ENCODE measurements at places on chromosomes 7 and 10.

DNA sequence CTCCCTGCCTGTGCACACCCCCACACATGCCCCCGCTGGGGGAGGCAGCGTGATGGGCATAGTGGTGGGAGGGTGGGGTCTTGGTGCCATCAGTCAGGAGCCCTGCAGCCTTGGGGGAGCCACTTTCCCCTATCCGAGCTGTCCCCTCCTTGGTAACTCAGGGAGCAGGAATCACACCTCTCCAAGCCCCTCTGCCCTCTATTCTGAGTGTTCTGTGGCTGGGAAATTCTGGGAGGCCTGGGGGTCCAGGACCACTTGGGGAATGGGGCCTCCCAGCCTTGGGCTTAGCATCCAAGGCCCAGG, 11.3 kb downstream of the DPYSL4 start:
- DNase-seq: no peak

GRCh38 chr7:104650991-104651640, 322.7 kb downstream of the LHFPL3 start:
- DNase-seq: no peak

GRCh38 chr7:33750177-33750576, 155.2 kb upstream of the BMPER start:
- no peak for DNase-seq

DNA sequence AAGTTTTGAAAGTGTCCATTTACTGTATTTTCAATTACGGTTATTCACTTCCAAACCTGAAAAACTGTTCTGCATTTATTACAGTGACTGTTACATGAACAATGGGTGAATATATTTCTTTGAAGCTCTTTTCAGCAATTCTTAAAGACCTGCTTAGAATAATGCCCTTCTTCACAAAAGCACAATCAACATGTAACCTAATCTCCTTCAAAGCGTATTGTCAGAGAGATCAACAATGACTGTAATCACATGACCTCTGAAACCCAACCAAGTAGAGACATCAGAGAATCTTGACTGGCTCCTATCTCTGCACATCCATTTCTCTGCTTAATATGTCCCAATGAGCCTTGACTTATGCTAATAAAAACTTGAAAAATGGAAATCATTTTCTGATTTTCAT, 126.7 kb downstream of the NRCAM start:
- DNase-seq: no peak

- DNase-seq: no peak
These were observed 8.7 kb downstream of the ELFN1 start for GRCh38 chr7:1678571-1679325.

DNA sequence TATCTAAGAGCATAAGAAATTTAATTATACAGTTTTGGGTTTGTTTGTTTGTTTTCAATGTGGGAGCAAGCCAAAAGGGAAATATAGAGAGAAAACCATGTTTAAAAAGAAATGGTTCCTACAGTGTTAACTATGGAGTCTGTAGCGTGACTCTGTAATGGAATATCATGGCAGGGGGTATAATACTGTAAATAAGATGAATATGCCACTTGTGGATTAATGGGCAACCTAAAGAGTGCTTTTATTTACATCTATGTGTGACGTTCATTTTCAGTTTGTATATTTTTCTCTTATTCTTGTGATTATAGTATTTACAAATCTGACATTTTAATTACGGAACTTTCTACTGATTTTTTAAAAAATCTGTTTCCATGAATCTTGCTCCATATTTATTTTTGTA, 95.9 kb downstream of the POLL start:
- DNase-seq: no peak

GRCh38 chr10:92505044-92505443, 68.8 kb downstream of the IDE start:
- no peak for DNase-seq

- DNase-seq: no peak
These were observed 2.7 kb downstream of the IGFBP1 start for GRCh38 chr7:45890902-45891461.

DNA sequence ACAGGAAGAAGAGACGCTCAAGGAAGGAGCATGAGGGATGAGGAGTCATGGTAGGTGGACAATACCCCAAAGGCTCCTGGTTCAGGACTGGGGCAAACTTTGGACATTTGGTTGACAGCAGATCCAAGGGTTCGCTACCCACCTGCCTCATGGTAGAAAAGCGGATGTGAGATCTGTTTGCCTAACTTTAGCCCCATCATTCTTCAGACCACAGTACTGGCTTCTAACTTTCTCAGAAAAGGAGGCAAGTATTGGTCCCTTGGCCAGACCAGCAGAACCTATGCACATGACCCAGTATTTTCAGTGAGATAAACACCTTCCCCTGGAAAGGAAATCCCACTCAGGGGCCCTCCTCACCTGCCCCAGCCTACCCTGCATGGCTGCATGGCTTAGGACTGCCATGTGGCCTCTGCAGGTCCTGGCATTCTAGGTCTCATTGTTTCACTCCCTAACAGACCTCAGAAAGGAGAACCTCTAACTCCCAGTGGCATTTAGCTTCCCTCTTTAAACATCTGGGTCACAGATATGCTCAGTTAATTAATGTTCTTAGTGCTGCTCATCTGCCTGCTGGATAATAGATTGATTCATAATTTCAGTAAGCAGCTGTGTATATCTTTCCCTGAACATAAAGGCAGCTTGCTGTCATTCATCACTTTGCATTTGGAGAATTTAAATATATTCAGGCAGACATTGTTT, 574.1 kb downstream of the GALNT17 start:
- DNase-seq: no peak

DNA sequence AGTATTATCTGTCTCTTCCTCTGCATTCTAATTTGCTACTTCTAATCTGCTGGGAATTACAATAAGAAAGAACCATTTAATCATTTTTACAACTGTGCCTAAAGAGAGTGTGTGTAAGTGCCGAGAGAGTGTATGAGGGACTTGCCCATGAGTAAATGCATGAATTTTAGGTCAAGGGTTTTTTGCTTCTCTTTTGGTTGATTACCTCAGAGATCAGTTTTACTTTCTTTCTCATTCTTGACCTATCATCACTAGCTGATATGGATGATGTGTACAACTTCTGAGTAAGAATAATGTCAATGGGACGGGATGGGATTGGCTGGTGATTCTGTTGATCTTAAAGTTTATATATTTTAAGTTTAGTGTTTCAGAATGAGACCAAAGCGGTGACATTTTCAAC, 47.8 kb downstream of the IKZF1 start:
- DNase-seq: no peak

GRCh38 chr7:44802418-44803025, 6.0 kb downstream of the PPIA start:
- DNase-seq: no peak

DNA sequence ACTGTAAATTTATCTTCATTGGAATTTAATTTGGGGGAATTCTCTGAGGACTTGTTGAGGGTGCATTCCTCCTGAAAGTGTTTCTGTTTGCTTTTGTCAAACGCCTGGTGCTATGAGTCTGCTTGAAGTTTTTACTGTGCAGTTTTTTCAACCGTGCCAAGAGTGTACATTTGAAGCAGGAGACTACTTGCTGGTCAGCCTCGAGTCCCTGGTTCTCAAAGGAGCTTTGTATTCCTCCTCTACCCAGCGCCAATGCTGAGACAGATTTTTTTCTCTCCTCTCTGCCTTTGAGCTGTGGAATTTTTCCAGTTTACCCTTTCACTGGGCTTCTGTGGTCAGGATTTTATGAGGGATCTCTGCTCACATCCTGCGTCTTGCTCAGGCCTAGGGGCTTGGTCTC, 62.1 kb downstream of the NPY start:
- no peak for DNase-seq

DNA sequence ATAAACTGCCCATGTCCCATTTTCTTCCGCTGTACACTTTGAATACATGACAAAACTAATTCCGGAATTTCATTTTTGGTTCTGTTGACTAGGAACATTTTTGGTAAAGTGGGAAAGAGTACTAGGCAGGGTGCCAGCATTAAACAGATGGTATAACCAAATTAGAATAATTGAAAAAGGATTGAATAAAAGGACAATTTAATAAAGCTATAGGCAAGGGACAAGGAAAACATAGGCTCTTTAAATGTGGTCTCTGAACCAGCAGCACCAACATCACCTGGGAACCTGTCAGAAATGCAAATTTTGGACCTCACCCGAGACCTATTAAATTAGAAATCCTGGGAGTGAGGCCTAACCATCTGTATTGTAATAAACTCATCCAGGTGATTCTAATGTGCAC, 376.9 kb downstream of the LRRTM3 start:
- no peak for DNase-seq

DNA sequence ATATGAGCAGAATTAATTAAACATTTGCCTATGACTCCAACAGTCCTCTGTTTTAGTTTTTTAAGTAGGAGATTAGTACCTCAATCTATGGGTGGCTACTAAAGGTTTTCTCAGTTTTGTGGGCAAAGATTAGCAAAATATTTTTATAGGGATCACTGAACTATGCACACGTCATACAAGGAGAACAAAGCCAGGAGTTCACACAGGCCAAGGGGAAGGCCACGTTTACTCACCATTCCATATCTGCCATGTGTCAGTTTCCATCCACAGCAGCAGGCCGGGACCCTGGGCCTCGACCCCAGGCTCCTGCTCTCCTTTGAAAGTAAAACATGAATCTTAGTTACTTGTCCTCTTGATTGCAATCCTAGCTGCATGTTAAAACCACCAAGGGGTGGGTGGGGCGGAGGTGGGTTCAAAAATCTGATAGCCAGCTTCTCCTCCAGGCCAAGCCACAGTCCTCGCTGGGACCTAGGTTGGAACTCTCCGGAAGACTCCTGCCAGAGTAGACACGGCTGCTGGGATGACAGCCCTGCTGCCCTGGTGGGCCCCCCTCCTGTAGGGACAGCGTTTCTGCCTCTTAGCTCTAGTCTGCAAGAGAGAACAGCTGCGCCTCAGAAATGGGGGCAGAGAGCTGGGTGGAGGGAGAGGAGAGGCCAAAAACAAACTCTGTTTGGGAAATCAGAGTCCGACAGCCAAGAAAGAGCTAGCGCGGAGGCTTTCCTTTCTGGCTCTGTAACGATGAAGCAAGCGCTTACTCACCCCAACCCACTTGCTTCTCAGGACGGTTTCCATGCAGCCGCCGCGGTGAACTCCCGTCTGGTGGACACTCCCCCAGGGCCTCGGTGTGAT, 35.6 kb downstream of the PITRM1 start:
- DNase-seq: no peak

- no peak for DNase-seq
These were observed 200.0 kb downstream of the WDR11 start for GRCh38 chr10:121051171-121051570.

GRCh38 chr10:7945469-7946187, 108.9 kb upstream of the GATA3 start:
- no peak for DNase-seq

DNA sequence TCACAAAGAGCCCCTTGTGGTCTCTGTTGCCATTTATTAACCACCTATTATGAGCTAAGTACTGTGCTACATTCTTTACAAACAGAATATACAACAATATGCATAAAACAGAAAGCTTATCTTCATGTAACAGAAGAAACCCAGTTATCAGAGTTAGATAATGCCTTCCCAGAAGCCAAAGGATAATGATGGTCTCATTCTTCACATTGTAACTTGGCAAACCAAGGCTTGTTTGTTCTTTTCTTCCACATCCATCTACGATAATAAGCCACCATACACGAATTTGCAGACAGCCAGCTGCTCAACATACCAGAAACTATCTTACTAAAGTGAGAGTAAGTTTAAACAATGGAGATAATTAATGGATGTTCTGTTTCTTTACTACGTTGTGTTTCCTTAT, 127.6 kb downstream of the NEBL start:
- DNase-seq: no peak

DNA sequence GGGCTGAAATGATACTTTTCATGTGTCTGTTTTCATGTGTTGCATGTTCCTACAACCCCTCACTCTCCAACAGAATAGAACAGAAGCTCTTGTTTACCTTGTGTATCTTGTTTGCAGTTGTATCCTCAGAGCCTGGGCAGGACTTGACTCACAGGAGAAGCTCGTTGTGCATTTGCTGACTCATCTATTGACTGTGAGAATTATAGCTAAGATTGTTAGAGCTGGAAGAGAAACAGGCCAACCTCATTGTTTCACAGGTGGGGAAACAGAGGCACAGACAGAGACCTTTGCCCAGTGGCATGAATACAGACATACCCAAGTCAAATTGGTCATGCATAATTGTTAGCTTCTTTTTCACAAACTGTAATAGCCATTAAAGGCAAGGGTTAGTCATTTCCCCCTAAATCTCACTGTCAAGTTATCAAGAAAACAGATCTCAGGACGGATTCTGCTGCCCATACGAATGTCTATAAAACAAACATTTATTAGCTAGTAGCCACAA, 4.6 kb upstream of the TSPAN15 start:
- DNase-seq: no peak

GRCh38 chr10:72061491-72061890, 26.9 kb downstream of the SPOCK2 start:
- no peak for DNase-seq

DNA sequence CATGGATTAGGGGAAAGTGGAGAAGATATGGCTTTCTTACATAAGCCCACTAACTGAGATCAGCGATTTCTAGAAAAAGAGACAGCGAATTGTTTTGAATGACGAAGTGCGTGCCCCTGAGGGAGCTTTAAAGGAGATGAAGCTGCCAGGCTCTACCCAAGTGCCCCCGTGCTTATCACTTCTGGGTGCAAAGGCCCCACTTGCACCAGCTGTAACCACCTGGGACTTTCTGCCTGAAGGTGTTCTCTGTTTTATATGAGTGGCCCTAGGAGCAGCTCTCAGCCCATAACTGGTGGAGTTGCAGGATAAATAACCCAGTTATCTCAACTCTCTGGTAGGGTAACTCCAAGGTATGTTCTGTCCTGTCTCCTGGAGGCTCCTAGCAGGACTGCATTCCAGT, 20.4 kb upstream of the CARD11 start:
- DNase-seq: no peak

GRCh38 chr10:80196950-80197315, 8.4 kb downstream of the ANXA11 start:
- no peak for DNase-seq

- DNase-seq: no peak
These were observed 298.2 kb upstream of the LRGUK start for GRCh38 chr7:133828906-133829305.
